ENCODE measurements at places on chromosomes 7 and 10.
A peak's percentile ranks its signal among the peaks of the same experiment; 100 is the strongest.

DNA sequence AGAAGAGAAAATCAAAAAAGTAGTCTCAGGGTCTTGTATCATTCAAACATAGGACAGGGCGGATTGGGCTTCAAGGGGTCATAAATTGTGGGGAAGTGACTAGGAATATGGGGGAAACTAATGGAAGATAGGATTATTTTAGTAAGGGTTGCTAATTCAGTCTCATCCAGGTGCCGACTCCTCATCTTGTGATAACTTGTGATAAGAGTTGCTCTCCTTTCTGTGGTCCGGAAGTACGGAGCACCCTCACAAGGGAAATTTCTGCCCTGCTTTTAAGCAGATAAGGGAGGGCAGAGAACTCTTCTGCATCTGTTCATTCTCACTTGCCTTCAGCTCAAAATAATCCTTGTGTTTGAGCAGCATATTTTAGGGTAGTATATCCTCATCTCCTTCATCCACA lies 436.4 kb upstream of the LRGUK start:
- DNase-seq = no peak

- DNase-seq = peak; percentile 54
Observed at GRCh38 chr10:59181668-59182067, 5.2 kb downstream of the PHYHIPL start.

GRCh38 chr10:98323221-98324164 lies 55.5 kb upstream of the LOXL4 start:
- DNase-seq = no peak

DNA sequence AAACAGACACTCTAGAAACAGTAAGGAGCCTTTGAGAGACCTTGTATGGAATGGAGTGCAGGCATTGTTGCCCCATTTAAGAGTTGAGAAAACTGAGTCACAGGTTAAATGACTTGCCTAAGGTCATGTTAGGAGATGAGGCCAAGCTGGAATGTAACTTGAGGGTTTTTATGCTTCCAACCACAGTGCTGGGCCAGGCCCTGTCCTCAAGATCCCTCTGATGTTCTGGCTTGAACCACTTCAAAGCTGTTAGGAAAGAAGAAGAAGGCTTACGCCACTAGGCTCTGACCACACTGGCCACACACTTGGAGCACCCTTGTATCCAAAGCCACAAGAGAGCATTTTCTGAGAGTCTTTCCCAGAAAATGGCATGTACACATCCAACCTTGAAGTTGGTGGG lies 42.7 kb downstream of the PLAU start:
- no peak for DNase-seq

GRCh38 chr7:80150611-80151273 lies 16.1 kb downstream of the GNAI1 start:
- no peak for DNase-seq

- no peak for DNase-seq
Observed at GRCh38 chr7:41104631-41105030, 598.3 kb downstream of the INHBA start.

DNA sequence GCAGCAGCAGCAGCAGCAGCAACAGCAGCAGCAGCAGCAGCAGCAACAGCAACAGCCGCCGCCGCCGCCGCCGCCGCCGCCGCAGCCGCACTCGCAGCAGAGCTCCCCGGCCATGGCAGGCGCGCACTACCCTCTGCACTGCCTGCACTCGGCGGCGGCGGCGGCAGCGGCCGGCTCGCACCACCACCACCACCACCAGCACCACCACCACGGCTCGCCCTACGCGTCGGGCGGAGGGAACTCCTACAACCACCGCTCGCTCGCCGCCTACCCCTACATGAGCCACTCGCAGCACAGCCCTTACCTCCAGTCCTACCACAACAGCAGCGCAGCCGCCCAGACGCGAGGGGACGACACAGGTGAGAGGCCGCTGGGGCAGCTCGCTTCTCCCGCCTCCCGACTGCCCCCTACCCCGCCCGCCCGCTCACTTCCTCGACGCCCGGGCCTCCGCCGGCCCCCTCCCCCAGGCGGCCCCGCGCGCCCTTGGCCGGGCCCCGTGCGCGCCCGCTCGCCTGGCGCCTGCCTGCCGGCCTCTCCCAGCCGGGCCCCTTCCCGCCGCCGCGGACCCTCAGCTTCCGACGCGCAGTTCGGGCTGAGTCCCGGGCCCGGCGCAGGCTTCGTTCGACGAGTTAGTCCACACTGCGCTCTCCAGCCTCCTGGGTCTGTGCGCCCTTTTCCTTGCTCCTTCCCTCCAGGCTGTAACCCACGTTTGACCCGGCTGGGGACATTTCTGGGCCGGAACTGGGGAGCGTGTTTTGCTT lies 882 bp downstream of the DLX6 start:
- no peak for DNase-seq

GRCh38 chr7:144048648-144049047 lies at the start of gene OR2A5:
OR2A5 (plus strand) TSS chr7:144048948; CDS start chr7:144050402, 1,454 bp downstream.
- no peak for DNase-seq

DNA sequence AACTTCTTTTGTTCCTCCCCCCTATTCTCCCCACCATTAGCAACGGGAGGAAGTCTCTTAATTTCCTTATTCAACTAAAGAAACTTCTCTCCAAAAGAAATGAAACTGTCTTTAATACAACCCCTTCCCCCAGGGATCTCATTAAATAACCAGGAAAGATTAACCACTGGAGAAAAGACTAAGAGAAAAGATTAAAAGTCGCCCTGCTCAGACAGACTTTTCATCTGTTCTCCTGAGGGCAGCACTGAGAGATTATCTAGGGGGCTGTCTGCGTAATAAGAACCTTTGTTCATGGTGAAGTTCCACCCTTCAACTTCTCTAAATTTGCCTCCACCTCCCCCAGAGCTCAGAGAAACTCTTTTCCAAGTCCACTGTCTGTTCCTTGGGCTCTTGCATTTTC lies 105.5 kb downstream of the HGF start:
- no peak for DNase-seq

DNA sequence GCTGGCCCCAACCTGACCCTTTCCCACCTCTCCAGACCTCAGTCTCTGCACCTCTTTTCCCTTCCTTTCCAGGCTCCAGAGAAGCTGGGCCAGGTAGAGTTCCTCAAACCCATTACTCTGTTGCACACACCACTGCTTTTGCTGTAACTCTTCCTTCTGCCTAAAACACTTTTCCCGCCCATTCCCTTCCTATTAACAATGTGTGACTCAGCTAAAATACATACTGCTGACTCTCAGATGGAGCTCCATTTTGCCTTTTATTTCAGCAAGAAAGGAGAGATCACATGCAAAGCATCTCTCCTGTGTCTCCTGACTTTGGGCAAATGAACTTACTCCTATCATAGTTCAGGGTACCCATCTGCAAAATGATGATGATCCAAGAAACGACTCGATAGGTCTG lies 201.0 kb downstream of the CALN1 start:
- DNase-seq = no peak

DNA sequence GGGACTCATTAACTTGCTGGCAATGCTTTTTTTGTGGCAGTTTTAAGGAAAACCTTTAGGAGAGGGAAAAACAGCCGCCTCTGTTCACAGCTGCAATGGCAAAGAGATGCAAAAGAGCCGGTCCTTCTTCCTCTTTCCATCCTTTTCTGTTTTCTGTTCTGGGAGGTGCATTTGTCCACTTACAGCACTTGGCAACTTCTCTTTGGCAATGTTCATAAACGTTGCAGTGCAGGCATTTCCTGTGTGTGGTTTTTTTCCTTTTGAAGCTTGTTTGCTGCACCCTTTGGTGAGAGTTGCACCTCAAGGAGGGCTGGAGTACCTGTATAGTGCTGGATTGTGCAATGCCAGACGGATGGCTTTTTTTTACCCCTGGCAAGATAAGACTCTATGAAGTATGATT lies 53.9 kb upstream of the HABP2 start:
- no peak for DNase-seq

- no peak for DNase-seq
Observed at GRCh38 chr10:2438248-2438939, 629.0 kb upstream of the PFKP start.

GRCh38 chr10:122689146-122689820 lies 10.4 kb downstream of the C10orf120 start:
- DNase-seq = no peak

GRCh38 chr10:98638920-98639319 lies 192.2 kb upstream of the HPS1 start:
- DNase-seq = no peak

GRCh38 chr7:103985565-103986126 lies 3.8 kb downstream of the RELN start:
- no peak for DNase-seq

DNA sequence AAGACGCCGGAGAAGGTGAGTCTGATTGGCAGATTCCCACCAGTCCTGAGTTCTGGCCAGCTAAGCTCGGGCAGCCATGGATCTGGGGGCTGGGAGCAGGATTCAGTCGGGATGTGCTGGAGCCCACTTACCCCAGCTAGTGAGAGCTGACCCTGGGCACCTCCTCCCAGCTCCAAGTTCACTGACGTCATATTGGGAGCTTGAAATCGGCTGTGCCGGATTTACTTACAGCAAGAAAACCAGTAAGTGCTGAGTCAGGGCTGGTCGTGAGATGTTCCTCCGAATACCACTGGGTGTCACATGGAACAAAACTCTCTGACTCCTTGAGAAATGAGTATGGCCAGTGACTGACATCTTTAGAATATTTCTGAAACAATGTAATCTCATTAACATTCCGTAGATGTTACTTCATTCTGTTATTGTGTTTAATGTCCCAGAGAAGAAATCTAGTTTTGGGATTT lies 621.2 kb downstream of the SDK1 start:
- DNase-seq = peak; percentile 54

GRCh38 chr10:109956454-109957091 lies 33.3 kb upstream of the XPNPEP1 start:
- peak; percentile 76 for DNase-seq

GRCh38 chr10:100502926-100503494 lies 16.7 kb downstream of the SEC31B start:
- DNase-seq = no peak

DNA sequence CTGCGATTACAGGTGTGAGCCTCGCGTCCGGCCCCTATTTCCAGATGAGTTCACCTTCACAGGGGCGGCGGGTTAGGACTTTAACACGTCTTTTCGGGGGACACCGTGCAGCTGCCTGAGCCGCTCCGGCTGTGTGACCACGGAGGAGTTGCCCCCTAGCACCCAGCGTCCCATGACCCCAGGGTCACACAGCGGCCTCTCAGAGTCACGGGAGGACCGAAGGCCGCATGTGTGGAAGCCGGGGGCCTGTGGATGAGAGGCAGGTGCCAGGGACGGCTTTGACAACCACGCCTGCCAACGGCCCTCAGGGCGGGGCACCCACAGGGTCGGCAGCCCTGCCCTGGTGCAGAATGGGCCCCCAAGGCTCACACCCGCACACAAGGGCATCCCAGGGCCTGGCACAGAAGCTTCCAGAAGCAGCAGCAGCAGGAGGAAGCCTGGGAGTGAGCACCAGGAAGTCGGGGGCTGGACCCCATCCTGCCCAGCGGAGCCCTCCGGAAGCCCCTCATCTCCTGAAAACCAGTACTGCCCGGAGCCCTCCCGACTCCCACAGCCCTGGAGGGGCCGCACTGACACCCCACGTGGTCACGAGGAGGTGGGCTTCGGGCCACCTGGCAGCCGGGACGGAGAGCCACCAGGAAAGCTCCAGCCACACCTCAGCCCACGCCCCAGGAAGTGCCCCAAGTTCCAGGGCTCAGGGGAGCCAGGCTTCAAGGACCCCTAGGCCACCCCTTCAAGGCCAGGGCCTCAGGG lies 32.7 kb downstream of the ADAP1 start:
- DNase-seq = no peak

GRCh38 chr7:84245835-84246234 lies 51.2 kb upstream of the SEMA3A start:
- no peak for DNase-seq

DNA sequence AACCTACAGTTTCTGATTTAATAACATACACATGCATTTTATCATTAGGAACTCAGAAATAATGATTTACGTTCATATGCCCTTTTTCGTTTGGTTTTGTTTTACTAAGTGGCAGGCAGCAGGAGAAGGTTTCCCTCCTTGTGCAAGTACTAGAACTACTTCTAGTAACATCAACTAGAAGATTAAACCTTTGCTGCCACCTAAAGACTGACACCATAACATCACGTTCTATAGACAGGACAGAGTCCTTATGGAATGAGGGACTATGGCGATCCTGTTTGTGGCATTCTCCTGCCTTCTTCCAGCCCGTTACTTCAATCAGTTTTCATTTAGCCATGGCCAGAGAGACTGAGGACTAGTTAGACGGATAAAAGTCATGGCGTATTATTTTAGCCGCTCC lies 53.2 kb downstream of the GAD2 start:
- peak; percentile 58 for DNase-seq

GRCh38 chr7:155811895-155812761 lies at the start of gene SHH:
SHH (minus strand) TSS chr7:155812463; CDS start chr7:155812122, 341 bp downstream.
- DNase-seq = no peak

DNA sequence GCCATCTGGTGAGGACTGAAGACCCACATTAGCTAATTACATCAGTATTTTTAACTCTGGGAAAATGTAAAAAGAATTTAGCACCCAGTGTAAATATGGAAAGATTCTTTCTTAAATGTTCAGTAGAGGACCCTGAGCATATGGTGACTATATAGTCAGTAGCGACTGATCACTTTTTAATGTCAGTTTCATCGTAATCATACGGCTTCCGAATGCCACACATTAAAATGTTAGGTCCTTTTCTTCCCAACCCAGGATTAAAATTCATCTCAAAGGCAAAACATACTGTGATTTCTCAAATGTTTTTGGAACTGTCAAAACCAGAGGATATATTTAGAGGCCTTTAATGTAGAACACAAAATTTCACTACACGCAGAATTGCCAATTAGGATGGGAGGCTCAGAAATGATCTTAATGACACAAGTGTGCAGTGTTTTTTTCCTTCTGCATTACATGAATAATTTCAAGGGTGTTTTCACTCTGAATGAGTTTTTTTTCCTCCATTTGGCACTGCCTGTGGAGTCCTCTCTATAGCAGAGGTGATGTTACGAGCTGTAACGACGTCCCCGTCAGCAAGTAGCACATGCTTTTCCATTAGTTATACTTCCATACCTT lies 382.7 kb downstream of the PAXIP1 start:
- peak; percentile 0 for DNase-seq

- DNase-seq = no peak
Observed at GRCh38 chr7:47684728-47685127, 102.8 kb upstream of the TNS3 start.

DNA sequence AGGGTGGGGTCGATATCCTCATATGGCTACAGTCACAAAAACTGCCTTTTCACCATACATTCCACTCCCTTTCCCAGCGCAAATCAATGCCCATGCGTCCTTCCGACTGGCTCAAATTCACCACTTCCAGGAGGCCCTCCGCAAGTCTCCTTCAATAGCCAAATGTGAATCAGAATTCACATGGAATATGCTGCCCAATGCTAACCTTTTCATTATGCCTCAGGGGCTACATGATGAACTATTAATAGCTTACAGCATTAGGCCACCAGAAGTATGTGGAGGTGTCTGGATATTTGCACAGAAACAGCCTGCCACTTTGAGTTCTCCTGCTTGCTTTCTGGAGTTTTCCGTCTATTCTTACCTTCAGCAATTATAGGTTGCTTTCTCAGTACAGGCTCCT lies 27.7 kb downstream of the RGS10 start:
- no peak for DNase-seq

DNA sequence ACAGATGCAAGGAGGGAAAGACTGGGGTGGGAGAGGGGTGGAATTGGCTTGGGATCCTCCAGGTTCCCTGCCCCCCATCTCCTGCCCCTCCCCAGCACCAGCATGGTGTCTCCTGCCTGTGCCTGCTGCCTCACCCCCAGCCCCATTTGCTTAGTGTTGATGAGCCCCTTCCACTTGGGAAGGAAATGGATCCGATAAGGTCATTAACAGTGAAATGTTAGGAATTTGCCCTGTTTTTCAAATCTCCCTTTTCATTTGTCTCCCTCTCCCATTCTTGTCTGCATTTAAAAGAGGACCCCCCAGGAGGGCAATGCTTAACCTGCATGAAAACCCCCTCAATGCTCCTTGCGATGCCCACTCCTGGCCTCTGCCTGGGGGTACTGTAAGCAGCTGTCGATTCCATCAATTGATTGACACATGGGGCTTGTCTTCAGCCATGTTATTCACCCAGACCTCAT lies 51.5 kb downstream of the HK1 start:
- DNase-seq = peak; percentile 66
